ENCODE measurements at places on chromosomes 16 and 17.

GRCh38 chr16:10539236-10539635, 41.2 kb downstream of the EMP2 start:
- no peak overlapping the region for H3K4me3 ChIP-seq
- H3K27ac ChIP-seq: no peak overlapping the region
- peaks cover 1% of the 10 kb centered on the region for H3K36me3 ChIP-seq
- DNase-seq: no peak
- no peaks in the 10 kb centered on the region for H3K4me1 ChIP-seq
- no peaks in the 10 kb centered on the region for H3K27me3 ChIP-seq

GRCh38 chr17:17561408-17562145, 29.9 kb downstream of the PEMT start:
- H3K36me3 ChIP-seq: no peaks in the 10 kb centered on the region
- DNase-seq: no peak
- H3K4me3 ChIP-seq: no peak overlapping the region
- peaks cover under 1% of the 10 kb centered on the region for H3K4me1 ChIP-seq
- H3K27ac ChIP-seq: no peak overlapping the region
- H3K27me3 ChIP-seq: no peaks in the 10 kb centered on the region

- no peaks in the 10 kb centered on the region for H3K36me3 ChIP-seq
- DNase-seq: no peak
- peaks cover 4% of the 10 kb centered on the region for H3K4me1 ChIP-seq
- peaks cover 40% of the 10 kb centered on the region for H3K27me3 ChIP-seq
- H3K4me3 ChIP-seq: no peak overlapping the region
These were observed 155.7 kb upstream of the TNRC6C start for GRCh38 chr17:77802811-77803220.

DNA sequence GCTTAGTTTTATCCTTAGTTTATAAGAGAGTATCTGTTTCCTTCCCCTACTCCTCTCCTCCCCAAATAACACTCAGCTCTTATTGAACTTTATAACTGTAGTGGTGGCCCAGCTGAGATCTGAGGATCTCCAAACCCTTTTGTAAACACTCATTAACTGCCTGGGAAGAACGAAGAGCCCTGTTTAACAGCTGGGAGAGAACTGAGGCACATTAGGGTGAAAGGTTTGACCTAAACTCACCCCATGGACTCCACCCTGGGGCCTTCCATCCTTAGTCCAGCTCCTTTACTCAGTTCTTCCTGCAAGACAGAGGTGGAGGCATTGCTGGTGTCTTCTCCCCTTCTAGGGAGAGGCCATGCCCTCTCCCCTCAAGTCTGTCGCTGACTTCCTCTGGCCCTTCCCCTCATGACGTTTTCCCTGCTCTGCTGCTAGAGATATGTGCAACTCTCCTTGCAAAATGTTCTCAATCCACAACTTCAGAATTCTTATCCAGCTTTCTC, 1.2 kb upstream of the RARA start:
- DNase-seq: no peak
- no peaks in the 10 kb centered on the region for H3K27me3 ChIP-seq
- no peak overlapping the region for H3K4me3 ChIP-seq
- no peak overlapping the region for H3K27ac ChIP-seq

DNA sequence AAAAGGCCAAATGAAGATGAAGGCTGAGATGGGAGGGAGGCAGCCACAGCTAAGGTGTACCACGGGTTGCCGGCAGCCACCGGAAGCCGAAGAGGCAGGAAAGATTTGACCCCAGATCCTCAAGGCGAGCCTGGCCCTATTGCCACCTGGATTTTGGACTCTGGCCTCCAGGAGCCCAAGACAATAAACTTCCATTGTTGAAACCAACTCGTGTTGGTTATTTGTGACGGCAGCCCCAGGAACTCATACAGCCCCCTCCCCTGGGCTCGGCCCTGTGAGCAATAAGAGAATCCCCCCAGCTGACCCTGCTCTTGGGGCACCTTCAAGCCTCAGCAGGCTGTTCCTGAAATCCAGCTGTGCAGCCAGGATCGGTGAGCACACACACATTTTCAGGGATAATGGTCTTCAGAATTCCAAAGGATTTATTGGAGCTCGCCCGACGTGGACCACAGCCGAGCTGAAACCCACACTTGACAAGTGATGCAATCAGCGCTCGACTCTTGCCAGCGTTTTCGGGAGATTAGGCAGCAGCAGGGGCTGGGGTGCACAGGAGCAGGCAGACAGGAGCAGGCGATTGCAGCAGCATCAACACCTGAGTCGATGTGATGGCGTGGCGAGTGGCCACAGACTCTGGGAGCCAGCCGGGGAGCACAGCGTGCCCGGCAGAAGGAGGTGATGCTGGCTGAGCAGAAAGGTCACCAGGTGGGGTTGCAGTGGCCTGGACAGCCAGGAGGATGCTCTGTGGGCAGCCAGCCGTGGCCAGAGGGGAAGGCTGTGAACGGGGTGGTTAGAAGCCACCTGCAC, 22.4 kb upstream of the CBX4 start:
- no peak for DNase-seq
- peaks cover 38% of the 10 kb centered on the region for H3K27me3 ChIP-seq
- H3K4me1 ChIP-seq: peaks cover 5% of the 10 kb centered on the region
- H3K36me3 ChIP-seq: no peaks in the 10 kb centered on the region
- no peak overlapping the region for H3K4me3 ChIP-seq
- no peak overlapping the region for H3K27ac ChIP-seq

- no peak for DNase-seq
- no peak overlapping the region for H3K27ac ChIP-seq
- H3K4me1 ChIP-seq: no peaks in the 10 kb centered on the region
- H3K27me3 ChIP-seq: peaks cover 25% of the 10 kb centered on the region
- no peak overlapping the region for H3K4me3 ChIP-seq
- H3K36me3 ChIP-seq: no peaks in the 10 kb centered on the region
These were observed 16.1 kb upstream of the TNFRSF13B start for GRCh38 chr17:16987830-16988601.

GRCh38 chr16:87229230-87230188, 87.7 kb downstream of the C16orf95 start:
- no peak overlapping the region for H3K4me3 ChIP-seq
- no peaks in the 10 kb centered on the region for H3K36me3 ChIP-seq
- DNase-seq: no peak
- H3K27me3 ChIP-seq: peaks cover 17% of the 10 kb centered on the region

- H3K4me3 ChIP-seq: no peak overlapping the region
- H3K27me3 ChIP-seq: peaks cover 77% of the 10 kb centered on the region
- no peak for DNase-seq
- no peak overlapping the region for H3K27ac ChIP-seq
- no peaks in the 10 kb centered on the region for H3K4me1 ChIP-seq
These were observed 294.2 kb upstream of the C16orf82 start for GRCh38 chr16:26772503-26772902.

DNA sequence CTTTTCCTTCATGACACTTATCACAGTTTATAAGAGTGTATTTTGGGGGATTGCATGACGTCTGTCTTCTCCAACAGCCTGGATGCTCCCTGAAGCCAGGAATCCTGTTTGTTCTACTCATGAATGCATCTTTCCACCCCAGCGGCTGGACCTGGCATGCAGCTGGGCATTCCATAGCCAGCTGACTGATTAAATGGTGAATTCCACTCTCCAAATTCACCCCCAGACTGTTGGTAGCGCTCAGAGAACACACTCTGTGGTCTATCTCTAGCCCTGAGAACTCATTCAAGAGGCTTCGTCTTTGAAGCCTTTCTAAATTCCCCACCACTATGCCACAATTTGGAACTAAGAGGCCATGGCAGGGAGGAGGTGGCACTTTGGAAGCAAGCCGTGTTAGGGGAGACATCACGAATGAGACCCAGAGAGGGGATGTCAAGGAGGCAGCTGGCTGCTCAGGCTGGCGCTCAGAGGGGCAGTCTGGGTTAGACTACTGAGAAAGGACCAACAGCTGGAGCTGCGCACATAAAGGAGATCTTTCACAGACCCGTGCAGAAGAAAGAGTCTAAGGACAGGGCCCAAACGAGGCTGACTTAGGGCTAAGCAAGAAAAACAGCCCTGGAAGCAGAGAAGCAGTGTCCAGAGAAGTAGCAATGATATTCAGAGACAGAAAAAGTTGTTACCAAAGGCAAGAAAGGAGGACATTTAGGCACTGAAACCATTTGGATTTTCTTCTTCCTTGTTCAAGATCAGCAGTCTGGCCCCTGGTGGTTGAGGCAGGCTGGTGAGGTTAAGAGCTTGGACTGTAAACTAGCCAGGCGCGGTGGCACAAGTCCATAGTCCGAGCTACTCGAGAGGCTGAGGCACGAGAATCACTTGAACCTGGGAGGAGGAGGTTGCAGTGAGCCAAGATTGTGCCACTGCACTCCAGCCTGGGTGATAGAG, 42.4 kb upstream of the ZNF629 start:
- no peak for DNase-seq
- H3K36me3 ChIP-seq: peaks cover 2% of the 10 kb centered on the region
- no peak overlapping the region for H3K4me3 ChIP-seq
- H3K27ac ChIP-seq: no peak overlapping the region
- peaks cover 10% of the 10 kb centered on the region for H3K27me3 ChIP-seq
- H3K4me1 ChIP-seq: no peaks in the 10 kb centered on the region

GRCh38 chr16:66146798-66147197, 219.7 kb upstream of the CDH5 start:
- H3K4me1 ChIP-seq: no peaks in the 10 kb centered on the region
- H3K4me3 ChIP-seq: no peak overlapping the region
- peaks cover 18% of the 10 kb centered on the region for H3K27me3 ChIP-seq
- no peak overlapping the region for H3K27ac ChIP-seq
- DNase-seq: no peak

GRCh38 chr17:36629252-36629847, 28.0 kb downstream of the MRM1 start:
- H3K27me3 ChIP-seq: peaks cover 37% of the 10 kb centered on the region
- H3K27ac ChIP-seq: no peak overlapping the region
- H3K36me3 ChIP-seq: no peaks in the 10 kb centered on the region
- no peak overlapping the region for H3K4me3 ChIP-seq
- DNase-seq: peak; percentile 88

Data from progenitor cell of endocrine pancreas (in vitro differentiated cells).